ENCODE measurements at places on chromosomes 2 and 18. TPM values are rescaled to one million over a fixed set of nuclear protein-coding genes. Genes with fewer than 3 reads are reported as not detected.
A peak's percentile ranks its signal among the peaks of the same experiment; 100 is the strongest.

IFIH1 gene
- 19.5 TPM for total RNA-seq

HOXD8 gene
- 2.2 TPM for total RNA-seq

GRCh38 chr2:158458617-158458920, 1.8 kb downstream of the PKP4 start:
- no peak for DNase-seq
- peak overlapping the region; percentile 98 for H3K27ac ChIP-seq
- no peaks in the 10 kb centered on the region for H3K27me3 ChIP-seq
- H3K4me3 ChIP-seq = peak overlapping the region; percentile 99

- H3K4me1 ChIP-seq = peaks cover 50% of the 10 kb centered on the region
- H3K27ac ChIP-seq = peak overlapping the region; percentile 70
- no peaks in the 10 kb centered on the region for H3K36me3 ChIP-seq
- peaks cover 3% of the 10 kb centered on the region for H3K27me3 ChIP-seq
Observed at GRCh38 chr18:13223311-13224143, 5.0 kb downstream of the LDLRAD4 start.

- H3K27me3 ChIP-seq = no peaks in the 10 kb centered on the region
- H3K4me3 ChIP-seq = no peak overlapping the region
- peaks cover 4% of the 10 kb centered on the region for H3K4me1 ChIP-seq
Observed at GRCh38 chr2:222448748-222449181, 24.4 kb downstream of the SGPP2 start.

DNA sequence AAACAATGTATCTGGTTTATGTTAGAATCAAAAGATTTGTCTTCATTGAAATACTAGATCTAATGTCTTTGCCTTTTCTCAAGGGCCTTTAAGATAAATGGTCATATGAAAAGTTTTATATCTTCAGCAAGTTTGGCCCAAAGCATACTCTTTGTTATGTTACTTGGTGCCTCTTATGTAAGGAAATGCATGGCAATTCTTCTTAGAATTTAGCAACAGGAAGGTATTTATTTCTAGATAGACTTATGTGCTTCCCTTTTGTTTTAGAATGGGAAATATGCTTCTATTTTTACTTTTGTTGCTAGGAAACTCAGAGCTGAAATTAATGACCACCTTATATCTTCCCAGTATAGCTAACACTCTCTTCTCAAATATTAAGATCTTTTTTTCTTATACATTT, 117.4 kb upstream of the DLX2 start:
- no peaks in the 10 kb centered on the region for H3K36me3 ChIP-seq
- H3K27ac ChIP-seq = no peak overlapping the region
- no peak overlapping the region for H3K4me3 ChIP-seq
- no peaks in the 10 kb centered on the region for H3K27me3 ChIP-seq

DNA sequence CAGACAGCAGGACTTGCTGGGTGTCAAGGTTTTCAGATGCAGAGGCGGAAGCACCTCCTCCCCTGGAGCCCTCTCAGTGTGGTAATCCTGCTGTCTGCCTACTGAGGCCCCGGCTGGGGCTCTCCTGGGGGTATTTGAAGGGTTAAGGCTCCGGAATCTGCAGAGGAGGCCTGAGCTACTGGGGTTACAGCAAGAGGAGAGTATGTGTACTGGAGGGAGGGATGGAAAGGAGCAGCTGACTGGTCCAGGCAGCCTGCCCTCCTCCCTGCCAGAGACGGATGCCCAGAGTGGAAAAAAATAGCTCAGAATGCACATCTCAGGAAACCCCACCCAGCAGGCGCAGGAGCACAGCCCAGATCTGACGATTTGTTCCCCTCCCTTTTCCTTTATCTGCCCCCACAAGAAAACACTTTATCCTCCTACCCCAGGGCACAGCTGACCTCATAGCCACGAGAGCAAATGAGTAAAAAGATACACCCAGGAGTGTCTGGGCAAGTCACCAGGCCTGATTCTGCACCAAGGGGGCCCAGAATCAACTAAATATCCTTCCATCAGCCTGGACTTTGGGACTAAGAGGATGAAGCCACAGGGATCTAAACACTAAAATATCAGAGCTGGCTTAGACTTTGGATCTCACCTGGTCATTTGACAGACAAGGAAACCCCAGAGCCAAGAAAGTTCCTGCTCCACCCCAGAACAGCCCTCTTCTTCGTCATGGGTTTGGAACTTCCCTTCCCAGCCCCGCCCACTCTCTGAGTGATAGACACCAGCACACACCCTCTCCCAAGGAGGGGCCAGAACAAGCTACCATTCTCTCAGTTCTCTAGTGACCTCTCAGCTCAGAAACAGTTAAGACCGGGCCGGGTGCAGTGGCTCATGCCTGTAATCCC, 5.5 kb downstream of the TMBIM1 start:
- DNase-seq = peak; percentile 96
- H3K4me1 ChIP-seq = peaks cover 97% of the 10 kb centered on the region
- H3K27me3 ChIP-seq = no peaks in the 10 kb centered on the region
- H3K4me3 ChIP-seq = peak overlapping the region; percentile 45
- H3K36me3 ChIP-seq = peaks cover 2% of the 10 kb centered on the region
- peak overlapping the region; percentile 97 for H3K27ac ChIP-seq

DNA sequence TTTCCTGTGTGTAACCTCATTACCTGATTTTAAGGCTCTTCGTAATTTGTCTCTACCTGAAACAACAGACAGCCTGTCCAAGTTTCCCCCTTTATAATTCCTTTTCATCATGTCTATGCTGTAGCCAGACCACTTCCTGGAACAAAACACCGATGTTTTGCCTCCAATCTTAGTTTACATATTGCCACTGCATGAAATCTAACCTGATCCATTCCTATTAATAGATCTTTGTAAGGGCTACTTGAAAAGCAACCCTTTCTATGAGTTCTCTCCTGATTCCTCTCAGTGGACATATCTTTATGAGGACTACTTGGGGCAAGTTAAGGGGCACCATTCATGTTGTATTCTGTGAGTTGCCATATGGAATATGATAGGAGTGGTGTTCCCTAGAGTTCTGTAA, 30.9 kb downstream of the ZNF638 start:
- no peaks in the 10 kb centered on the region for H3K4me1 ChIP-seq
- H3K27me3 ChIP-seq = no peaks in the 10 kb centered on the region
- H3K36me3 ChIP-seq = peaks cover 83% of the 10 kb centered on the region
- no peak overlapping the region for H3K4me3 ChIP-seq

DNA sequence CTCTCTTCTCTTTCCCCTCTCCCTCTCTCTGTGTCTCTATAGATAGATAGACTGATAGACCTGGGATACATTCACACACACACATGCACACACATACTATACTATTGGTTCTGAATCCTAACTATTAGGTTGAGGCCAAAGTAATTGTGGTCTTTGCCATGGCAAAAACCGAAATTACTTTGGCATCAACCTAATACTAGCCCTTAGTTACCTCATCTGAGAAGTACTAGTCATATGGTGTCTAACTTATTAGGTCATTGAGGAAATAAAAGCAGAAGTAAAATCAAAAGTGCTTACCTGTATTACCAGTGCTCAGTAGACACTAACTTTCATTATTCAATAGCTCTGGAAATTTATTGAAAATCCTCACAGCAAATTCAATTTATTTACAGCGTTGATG, 451.5 kb downstream of the EPHA4 start:
- no peak for DNase-seq
- H3K36me3 ChIP-seq = no peaks in the 10 kb centered on the region
- peaks cover 4% of the 10 kb centered on the region for H3K27me3 ChIP-seq
- H3K4me1 ChIP-seq = peaks cover 11% of the 10 kb centered on the region
- no peak overlapping the region for H3K27ac ChIP-seq

GRCh38 chr2:233285921-233286320, 21.7 kb upstream of the SAG start:
- H3K4me1 ChIP-seq = no peaks in the 10 kb centered on the region
- no peak for DNase-seq
- no peak overlapping the region for H3K27ac ChIP-seq
- H3K27me3 ChIP-seq = no peaks in the 10 kb centered on the region
- H3K4me3 ChIP-seq = no peak overlapping the region

GRCh38 chr2:47270421-47270820, 115.3 kb upstream of the STPG4 start:
- H3K27ac ChIP-seq = no peak overlapping the region
- no peak overlapping the region for H3K4me3 ChIP-seq
- DNase-seq = no peak
- no peaks in the 10 kb centered on the region for H3K36me3 ChIP-seq
- no peaks in the 10 kb centered on the region for H3K27me3 ChIP-seq

- no peaks in the 10 kb centered on the region for H3K27me3 ChIP-seq
- peaks cover 10% of the 10 kb centered on the region for H3K4me1 ChIP-seq
- no peaks in the 10 kb centered on the region for H3K36me3 ChIP-seq
- no peak overlapping the region for H3K27ac ChIP-seq
- no peak for DNase-seq
Observed at GRCh38 chr18:11956371-11957308, 24.7 kb upstream of the IMPA2 start.

Data from suprapubic skin (tissue), 4 donors.